Neuronal stem cell (in vitro differentiated cells): ENCODE measurements at places on chromosomes 4 and X.
A peak's percentile ranks its signal among the peaks of the same experiment; 100 is the strongest.

DNA sequence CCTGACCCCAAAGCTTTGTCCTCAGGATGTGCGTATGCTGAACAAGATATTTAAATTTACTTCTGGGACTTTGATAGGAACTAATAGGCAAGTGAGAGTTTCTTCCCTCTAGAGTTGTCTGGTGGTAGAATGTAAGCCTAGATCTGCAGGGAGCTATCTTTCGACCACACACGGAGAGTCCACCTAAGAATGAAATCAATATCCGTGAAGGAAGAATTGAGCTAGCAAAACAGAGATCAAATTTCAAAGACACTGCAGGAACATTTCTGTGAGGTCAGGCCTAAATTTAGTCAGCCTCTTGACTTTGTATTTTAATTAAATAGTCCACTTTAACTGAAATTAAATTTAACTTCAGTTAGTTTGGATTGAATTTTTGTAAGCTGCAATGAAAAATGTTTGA lies 871.3 kb downstream of the RAB28 start:
- no peak for DNase-seq

- no peak for DNase-seq
These were observed 110.6 kb downstream of the ASMT start for GRCh38 chrX:1725472-1725871.

DNA sequence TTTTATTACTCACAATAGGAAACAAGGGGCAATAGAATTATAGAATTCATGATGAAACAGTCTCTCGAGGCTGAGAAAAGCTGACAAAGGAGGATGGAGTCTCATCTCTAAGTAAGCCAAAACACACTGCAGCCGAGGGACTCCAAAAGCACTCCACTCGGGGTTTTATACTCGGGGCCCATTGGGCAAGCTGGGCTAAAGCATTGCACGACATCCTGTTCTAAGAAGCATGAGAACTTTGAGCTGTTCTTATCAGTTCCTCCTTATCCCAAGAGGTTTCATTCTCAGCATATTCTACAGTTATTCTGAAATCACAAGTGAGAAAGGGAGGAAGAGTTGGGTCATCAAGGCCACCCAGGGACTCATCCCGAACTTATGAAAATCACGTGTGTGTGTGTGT lies 1475.5 kb downstream of the PCDH18 start:
- DNase-seq, result no peak

- no peak for DNase-seq
These were observed 45.3 kb downstream of the FAT4 start for GRCh38 chr4:125359960-125360634.

GRCh38 chr4:41693629-41694028 lies 54.9 kb downstream of the PHOX2B start:
- DNase-seq, result peak; percentile 18

GRCh38 chr4:100312615-100313350 lies 122.5 kb upstream of the DDIT4L start:
- DNase-seq, result no peak

DNA sequence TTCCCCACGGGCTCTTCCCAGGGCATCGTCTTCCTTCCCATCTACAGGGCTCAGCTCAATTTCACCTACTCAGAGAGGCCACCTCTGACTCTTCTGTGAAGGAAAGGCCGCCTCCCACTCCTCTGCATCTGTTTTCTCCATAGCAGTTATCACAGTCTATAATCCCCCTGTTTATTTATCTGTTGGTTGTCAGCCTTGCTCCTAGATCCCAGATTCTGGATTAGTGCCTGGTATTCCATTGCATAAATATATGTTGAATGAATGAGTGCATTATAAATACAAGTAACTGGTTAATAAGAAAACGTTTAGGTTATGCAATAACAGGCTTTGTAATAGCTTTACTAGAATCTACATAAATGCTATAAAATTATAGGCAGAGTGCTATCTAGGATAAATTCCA lies 52.9 kb downstream of the NSG1 start:
- DNase-seq, result no peak

- DNase-seq, result no peak
These were observed 1400.4 kb upstream of the PCDH7 start for GRCh38 chr4:29319663-29320340.

DNA sequence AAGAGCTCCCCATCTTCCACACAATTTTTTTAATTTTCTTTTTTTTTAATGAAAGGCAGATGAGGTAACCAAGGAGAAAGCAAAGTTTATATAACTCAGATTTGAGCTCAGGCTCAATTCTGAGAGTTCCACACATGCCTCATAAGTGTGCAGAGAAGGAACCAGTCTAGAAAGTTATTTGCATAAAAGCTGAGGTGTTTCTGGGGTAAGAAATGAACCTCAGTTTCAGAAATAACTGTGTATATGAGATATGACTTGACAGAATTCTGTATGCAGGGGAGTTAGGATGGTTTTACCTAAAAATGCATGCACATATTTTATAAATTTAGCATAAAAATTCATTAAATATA lies 51.3 kb downstream of the DTHD1 start:
- no peak for DNase-seq

DNA sequence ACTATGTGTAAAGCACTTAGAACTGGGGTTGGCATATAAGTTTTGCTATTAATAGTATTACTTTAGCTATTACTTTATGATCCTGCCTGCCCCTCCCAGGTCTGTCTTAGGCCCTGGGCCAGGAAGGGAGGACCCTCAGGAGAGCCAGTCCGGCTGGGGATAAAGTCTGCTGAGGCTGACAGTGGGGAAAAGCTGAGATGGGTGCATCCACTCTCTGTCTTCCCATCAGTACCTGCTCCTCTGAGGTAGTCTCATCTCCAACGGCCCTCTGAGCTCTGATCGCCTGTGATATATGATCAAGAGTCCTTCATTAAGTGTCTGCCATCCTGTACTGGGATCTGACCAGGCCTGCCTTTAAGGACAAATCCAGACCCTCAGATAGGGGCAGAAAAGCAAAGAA lies 156.5 kb upstream of the PJA1 start:
- no peak for DNase-seq

- no peak for DNase-seq
These were observed 18.9 kb downstream of the THAP9 start for GRCh38 chr4:82919386-82919785.

DNA sequence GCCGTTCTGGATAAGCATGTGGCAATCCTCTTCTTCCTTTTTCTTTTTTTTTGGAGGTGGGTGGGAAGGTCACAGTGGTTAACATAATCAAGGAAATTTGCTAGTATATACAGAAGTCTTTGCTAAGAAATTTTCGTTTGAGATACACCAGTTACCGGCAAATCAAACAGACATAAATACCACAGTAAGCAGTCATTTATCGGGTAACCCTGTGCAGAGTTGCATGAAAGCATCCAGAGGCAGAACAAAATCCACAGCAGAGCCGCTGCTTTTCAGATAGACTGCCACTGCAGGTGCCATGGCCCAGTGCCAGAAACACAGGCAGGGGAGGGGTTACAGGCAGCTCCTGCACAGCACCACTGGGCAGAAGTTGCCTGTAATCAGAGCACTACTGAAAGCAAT lies 179.1 kb upstream of the MAB21L2 start:
- no peak for DNase-seq
